Hematopoietic multipotent progenitor cell treated with erythropoietin and hydrocortisone succinate and interleukin-3 and kit ligand, for 4 days (in vitro differentiated cells): ENCODE measurements at places on chromosomes 1 and 21.

DNA sequence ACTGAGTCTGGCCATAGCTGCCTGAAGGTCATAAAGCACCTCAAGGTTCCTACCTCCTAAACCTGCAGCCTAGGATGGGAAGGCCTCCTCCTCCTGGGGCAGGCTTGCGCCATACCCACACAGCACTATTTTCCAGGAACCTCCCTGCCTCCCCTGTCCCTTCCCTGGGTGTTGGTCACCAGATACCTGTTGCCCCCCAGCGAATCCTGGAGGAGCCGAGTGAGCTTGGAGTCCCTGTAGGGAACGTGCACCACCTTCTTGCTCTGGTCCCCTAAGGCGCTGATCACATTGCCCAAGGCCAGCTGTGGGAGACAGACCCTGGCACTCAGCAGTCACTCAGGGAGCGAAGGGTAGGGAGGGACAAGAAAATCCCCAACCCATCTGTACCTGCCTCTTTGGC lies 19.4 kb downstream of the KIF21B start:
- no peak for DNase-seq

GRCh38 chr1:37951041-37951782 lies 4.4 kb upstream of the INPP5B start:
- DNase-seq = no peak

DNA sequence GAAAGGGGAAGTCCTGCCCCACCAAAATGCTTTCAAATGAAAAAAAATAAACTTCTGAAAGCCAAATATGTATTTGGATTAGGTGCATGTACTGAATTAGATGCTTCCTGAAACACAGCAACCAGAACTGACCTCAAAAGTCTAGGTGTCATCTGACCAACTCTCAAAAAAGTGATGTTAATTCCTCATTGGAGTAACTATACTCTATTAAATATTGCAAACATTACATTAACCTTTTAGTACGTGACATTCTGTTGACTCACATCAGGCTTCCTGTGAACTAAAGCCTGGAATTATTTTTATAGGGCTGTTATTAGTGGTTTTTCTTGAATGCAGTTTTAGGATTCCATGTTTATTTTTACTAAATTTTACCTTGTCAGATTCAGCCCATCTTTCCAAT lies 73.5 kb downstream of the ASTN1 start:
- DNase-seq = no peak

GRCh38 chr1:52925571-52926005 lies 1.5 kb upstream of the SCP2 start:
- DNase-seq = no peak

- DNase-seq = no peak
These were observed 17.0 kb upstream of the LEFTY2 start for GRCh38 chr1:225958041-225958440.

GRCh38 chr1:160975026-160975425 lies 20.4 kb upstream of the ITLN2 start:
- no peak for DNase-seq

GRCh38 chr1:40034869-40035268 lies 5.7 kb upstream of the CAP1 start:
- peak; percentile 67 for DNase-seq

DNA sequence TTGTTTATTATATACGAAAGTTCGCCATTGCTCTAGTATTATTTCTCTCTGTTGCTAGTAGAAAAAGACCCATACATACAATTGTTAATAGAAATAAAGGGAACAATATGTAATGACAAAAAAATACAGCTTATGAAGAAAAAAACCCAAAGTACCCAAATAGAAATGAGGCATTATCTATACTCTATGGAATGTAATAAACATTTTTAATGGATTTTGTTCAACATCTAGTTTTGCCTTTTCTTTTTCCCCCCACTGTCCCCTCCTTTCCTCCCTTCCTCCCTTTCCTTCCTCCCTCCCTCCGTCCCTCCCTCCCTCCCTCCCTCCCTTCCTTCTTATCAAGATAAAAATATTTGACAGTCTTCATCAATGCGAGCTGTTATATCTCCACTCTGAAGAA lies 81.5 kb upstream of the NEK7 start:
- no peak for DNase-seq

GRCh38 chr1:1204998-1205768 lies 1.2 kb downstream of the TNFRSF18 start:
- no peak for DNase-seq

- DNase-seq = no peak
These were observed 60.7 kb upstream of the BTG3 start for GRCh38 chr21:17673261-17674020.

- DNase-seq = no peak
These were observed 20.7 kb upstream of the AHCYL1 start for GRCh38 chr1:109963864-109964263.

- DNase-seq = no peak
These were observed 346.2 kb upstream of the ZRANB2 start for GRCh38 chr1:71427066-71427465.
